Natural killer cell (primary cell): ENCODE measurements at places on chromosomes 12 and 14.

GRCh38 chr12:103327676-103328075 is 168.1 kb downstream of the C12orf42 start:
- no peaks in the 10 kb centered on the region for H3K4me1 ChIP-seq
- no peak overlapping the region for H3K4me3 ChIP-seq
- no peak for DNase-seq
- H3K27me3 ChIP-seq = no peaks in the 10 kb centered on the region

GRCh38 chr14:29271669-29272068 is 505.1 kb downstream of the FOXG1 start:
- DNase-seq = no peak
- H3K4me3 ChIP-seq = no peak overlapping the region
- no peaks in the 10 kb centered on the region for H3K27me3 ChIP-seq
- H3K4me1 ChIP-seq = no peaks in the 10 kb centered on the region

- H3K27me3 ChIP-seq = peaks cover 66% of the 10 kb centered on the region
- H3K27ac ChIP-seq = no peak overlapping the region
- peak overlapping the region; percentile 9 for H3K4me3 ChIP-seq
- DNase-seq = no peak
- peaks cover 50% of the 10 kb centered on the region for H3K4me1 ChIP-seq
These were observed 61.2 kb downstream of the FBXL14 start for GRCh38 chr12:1533205-1533601.

DNA sequence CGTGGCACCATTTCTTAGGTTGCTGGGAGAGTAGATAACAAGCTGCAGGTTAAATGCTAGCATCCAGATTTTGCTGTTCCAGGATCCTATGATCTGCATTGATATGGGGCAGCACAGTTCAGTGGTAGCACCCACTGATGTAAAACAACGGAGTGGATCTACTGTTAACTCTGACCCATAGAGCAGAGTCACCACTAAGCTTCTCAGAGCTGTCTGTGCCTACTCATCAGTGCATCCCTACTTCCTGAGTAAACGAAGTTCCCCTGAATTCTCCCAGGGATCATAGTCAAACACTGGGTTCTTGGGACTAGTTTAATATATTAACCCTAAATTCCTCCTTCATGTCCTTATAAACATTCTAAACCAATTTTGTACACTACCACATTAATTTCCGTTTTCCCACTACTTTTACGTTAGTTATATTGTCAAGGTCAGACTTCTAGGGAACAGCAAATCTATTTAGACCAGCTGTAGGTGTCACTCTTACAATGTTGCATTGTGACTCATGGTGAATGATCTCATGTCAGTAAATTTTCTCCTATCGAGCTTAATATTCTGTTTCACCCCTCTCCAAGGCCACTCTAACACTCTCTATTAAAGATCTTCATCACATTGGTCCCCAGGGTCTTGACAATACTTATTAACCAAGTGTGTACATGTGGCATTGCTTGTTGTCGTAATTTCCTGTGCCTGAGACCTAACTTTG is 10.3 kb downstream of the RERGL start:
- H3K4me3 ChIP-seq = no peak overlapping the region
- no peaks in the 10 kb centered on the region for H3K27me3 ChIP-seq
- no peak overlapping the region for H3K27ac ChIP-seq
- no peak for DNase-seq
- no peaks in the 10 kb centered on the region for H3K36me3 ChIP-seq
- H3K4me1 ChIP-seq = no peaks in the 10 kb centered on the region

DNA sequence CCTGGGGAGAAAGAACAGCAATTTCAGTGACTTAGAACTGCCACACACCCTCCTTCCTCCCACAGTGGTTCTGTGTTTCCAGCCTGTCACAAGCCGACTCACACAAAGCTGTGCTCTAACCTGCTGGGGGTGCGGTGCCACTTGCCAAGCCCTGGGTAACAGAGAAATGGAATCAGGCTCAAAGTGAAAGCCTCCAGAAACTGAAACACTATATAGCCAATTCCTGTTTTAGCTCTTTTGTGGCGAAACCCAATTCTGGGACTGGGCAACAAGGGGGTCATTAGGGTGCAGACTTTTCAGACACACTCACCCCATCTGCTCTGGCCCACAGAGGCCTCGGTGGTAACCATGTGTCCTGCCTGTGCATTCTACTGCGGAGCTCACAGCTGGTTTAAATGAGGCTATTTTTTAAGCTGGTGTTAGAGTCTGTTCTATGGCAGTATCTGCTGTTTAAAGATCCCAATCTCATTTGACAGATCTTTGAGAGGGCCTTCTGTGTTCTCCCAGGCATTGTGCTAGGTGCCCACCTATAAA is 15.2 kb upstream of the ACTR6 start:
- no peak for DNase-seq
- H3K27me3 ChIP-seq = no peaks in the 10 kb centered on the region

DNA sequence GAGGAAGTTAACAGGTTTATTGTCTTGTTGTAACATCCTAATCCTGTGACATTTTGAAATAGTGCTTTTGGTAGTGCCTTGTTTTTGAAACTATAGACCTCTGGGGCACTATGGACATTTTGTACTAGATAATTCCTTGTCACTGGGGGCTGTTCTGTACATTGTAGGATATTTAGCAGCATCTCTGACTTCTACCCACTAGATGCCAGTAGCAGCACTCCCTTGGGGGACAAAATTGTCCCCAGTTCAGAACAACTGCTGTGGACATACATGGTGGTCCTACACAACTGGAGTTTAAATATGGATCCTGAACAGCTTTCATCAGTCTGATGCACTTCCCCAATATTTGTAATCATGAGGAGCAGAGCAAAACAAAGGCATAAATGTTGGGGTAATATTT is 264.7 kb downstream of the RAD51B start:
- H3K27me3 ChIP-seq = no peaks in the 10 kb centered on the region
- no peak for DNase-seq

DNA sequence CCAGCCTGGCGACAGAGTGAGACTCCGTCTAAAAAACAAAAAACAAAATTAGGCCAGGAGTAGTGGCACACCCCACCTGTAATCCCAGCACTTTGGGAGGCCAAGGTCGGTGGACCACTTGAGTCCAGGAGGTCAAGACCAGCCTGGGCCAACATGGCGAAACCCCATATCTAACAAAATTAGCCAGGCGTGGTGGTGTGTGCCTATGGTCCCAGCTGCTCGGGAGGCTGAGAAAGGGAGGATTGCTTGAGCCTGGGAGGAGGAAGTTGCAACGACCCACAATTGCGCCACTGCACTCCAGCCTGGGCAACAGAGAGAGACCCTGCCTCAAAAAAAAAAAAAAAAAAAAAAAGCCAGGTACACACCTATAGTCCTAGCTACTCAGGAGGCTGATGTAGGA is 37.0 kb downstream of the KDM2B start:
- no peak overlapping the region for H3K27ac ChIP-seq
- H3K27me3 ChIP-seq = no peaks in the 10 kb centered on the region
- H3K4me3 ChIP-seq = no peak overlapping the region
- peaks cover 7% of the 10 kb centered on the region for H3K4me1 ChIP-seq
- no peak for DNase-seq

DNA sequence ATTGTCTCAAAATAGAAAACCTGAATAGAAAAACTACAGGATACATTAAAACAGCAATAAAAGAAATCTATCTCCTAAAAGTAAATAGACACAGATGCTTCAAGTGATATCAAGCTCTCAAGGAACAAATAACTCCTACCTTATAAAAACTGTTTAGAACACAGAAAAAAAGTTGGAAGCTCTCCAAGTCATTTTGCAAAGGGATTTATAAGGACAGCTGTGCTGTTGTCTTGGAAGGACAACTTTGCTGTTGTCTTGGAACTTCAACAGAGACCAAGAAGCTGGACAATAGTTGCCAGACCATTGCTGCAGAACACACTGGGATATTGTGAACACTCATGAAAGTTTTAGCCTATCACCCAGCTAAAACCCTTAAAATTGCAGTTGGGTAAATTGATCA is 780.7 kb downstream of the FLRT2 start:
- no peaks in the 10 kb centered on the region for H3K36me3 ChIP-seq
- no peak for DNase-seq
- H3K4me3 ChIP-seq = no peak overlapping the region
- H3K27me3 ChIP-seq = no peaks in the 10 kb centered on the region
- no peak overlapping the region for H3K27ac ChIP-seq

DNA sequence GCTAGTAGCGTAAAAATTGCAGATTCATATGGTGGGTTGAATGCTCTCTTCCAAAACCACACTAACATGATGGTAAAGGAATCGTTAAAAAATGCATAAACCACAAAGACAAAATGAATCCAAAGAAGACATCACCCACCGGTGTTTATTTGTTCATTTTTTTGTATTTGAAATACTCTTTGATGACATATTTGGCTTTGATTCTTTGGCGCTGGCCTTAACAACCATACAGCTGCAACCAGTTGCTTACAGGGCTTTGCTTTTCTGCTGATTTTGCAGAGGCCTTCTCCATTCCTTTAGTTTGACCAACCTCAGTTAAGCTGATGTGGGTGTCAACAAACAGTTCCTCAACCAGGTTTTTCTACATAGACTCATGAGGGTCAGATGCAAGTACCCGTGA is 103.5 kb downstream of the CACNA1C start:
- H3K27me3 ChIP-seq = no peaks in the 10 kb centered on the region
- DNase-seq = no peak
- H3K27ac ChIP-seq = no peak overlapping the region
- H3K4me1 ChIP-seq = no peaks in the 10 kb centered on the region
